ENCODE measurements at places on chromosomes 4 and X.

- no peak for DNase-seq
Measured at GRCh38 chr4:60389633-60390032, 810.5 kb upstream of the ADGRL3 start.

DNA sequence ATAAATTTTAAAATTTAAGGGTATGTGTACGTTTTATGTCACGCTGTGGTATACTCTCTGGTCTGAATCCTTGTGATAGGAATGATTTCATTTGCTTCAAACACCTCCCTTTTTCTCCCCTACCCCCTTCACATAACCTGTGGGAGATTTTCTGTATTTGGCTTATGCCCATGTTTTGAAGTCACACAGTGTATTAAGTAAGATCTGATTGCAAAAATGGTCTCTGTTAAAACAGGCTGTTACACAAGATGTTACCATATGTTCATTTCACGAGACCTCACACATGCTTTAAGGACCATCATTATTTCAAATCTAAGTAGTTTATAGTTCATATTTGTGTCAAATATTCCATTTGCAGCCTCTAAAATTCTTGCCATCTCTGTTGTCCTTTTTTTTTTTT lies 63.5 kb downstream of the TMEM131L start:
- DNase-seq, result no peak

- peak; percentile 88 for DNase-seq
Measured at GRCh38 chrX:72306851-72307645, 1.3 kb upstream of the CITED1 start.

GRCh38 chrX:40581336-40581920 lies 658 bp downstream of the ATP6AP2 start:
- peak; percentile 15 for DNase-seq

- no peak for DNase-seq
Measured at GRCh38 chr4:40848251-40848650, 98.5 kb downstream of the NSUN7 start.

DNA sequence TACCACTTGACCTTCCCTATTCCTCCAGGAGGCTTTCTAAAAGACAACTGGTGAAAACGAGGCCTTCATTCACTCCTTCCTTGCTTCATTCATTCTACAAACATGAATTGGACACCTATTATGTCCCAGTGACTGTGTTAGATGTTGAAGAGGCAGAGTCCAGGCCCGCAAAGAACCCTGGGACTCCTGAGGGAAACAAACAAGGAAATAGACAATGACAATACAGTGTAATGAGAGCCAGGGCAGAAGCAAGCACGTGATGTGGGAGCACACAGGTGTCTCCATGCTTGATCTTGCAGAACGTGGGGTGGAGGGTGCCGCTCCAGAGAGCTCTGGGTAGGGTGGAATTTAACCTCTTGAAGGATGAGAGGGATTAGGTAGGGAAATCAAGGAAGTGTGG lies 137.6 kb upstream of the KLF3 start:
- DNase-seq, result no peak

GRCh38 chr4:106809076-106809475 lies 227.0 kb downstream of the DKK2 start:
- DNase-seq, result peak; percentile 26

DNA sequence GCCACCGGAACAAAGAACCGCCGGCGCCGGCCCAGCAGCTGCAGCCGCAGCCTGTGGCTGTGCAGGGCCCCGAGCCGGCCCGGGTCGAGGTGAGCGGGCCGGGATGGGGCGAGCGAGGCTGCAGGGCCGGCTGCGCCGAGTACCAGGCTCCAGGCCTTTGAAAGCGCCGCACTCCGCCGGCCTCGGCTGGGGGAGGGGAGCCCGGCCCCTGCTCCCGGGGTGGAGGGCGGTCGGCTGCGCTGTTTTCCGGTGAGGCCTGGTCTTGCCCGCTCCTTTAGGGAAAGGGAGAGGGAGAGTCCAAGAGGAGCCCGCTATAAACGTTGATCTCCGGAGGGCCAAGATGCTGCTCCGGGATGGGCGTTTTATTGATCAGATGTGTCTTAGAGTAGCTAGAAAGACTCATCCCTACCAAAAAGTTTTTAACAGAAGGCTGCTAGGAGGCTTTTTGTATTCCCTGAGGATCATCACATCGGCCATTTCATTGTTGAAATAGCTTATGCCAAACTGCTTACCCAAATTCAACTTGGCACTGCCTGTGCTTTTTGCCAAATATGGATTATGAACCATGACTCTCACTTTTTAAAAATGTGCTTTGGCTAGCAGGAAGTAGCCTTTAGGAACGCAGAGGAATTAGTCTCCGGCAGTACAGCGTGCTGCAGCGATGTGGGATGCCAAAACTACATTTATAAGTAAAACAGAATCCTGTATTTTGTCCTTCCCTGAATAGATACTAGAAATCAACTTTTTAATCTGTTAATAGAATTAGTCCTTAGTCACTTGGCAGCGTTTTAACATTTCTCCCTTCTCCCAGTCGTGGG lies 760 bp downstream of the TMEM165 start:
- peak; percentile 50 for DNase-seq

- peak; percentile 61 for DNase-seq
Measured at GRCh38 chrX:136608295-136608933, 39.5 kb upstream of the CD40LG start.

DNA sequence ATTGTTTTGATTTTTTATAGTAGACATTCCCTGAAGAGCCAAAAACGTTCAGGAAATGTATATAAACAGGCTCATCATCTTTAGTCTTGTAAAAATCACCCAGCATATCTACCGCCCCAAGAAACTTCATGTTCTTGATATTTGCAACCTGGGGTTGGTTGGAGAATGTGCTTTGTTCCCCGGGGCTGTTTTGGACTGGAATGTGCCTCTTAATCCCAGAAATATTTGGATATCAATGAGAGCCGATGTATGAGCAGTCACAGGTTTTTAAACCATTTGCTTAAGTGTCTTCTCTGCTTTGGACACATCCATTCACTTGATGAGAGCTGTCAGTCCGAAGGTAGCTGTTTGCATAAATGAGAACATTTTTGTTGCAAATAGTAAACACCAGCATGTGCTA lies 449.7 kb downstream of the PCDH7 start:
- DNase-seq, result no peak

DNA sequence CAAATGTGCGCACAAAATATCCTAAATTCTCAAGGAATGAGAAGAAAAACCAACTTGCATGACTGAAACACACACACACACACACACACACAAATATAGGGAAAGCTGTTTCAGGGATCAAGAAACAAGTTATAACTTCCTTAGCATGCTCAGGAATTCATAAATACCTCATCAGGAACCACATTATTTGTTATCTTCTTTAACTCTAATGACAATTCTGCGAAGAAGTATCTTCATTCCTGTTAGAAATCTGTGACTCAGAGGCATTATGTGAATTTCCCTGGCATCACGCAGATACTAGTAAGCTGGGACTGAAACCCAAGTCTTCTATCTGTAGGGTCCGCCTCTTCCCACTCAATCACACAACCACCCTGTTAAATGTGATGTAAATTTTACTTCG lies 30.3 kb downstream of the TMPRSS11A start:
- DNase-seq, result no peak

DNA sequence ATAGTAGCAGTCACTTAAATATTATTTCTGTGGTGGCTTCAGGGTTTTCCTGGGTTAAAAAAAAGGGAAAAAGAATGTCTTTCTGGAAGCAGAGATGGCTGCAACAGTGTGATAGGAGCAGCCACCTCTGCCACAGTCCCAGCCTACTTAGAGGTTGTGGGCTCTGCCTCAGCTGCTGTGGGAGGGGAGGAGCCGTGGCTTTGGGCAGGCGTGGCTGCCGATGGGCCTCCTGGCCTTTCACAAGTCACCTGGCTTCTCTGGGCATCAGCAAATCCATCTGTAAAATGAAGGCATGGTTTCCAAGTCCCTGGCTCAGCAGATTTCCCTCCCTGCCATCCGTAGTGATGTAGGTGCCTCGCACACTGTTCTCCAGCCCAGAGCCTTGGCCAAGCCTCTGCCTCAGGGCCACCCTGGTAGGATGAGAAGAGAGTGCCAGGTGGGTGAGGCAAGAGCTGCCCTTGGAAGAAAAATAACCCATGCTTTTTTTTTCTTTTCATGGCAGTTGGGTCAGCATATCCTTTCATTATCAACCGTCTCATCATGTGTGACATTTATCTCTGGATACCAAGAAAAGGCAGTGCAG lies 66.1 kb downstream of the PTTG2 start:
- DNase-seq, result no peak

GRCh38 chr4:5338531-5338930 lies 287.3 kb downstream of the STK32B start:
- no peak for DNase-seq

DNA sequence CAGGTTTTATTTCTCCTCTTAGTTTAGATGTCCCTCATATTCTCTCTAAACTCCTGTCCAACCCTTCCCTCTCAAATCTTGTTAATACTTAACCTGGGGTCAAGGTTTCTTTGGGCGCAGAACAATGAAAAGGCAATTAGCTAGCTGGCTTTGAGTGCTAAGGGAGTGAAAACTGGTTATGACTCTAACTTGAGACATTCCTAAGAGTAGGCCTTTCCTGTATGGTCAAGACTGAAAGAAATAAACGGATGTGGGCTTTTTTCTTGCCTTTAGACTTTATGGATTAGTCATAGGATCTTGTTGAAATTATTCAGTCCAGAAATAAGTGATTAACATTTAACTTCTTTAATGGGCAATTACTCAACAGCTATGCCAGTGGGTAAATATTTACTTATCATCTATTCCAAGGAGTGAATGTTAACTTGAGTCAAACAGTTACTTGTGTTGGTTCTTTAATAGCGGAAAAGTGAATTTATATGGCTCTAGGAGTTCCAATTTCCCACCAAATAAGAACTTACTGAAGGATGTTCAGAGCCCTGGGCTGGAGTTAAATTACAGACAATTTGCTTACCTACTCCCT lies 141.7 kb upstream of the SCML1 start:
- no peak for DNase-seq

DNA sequence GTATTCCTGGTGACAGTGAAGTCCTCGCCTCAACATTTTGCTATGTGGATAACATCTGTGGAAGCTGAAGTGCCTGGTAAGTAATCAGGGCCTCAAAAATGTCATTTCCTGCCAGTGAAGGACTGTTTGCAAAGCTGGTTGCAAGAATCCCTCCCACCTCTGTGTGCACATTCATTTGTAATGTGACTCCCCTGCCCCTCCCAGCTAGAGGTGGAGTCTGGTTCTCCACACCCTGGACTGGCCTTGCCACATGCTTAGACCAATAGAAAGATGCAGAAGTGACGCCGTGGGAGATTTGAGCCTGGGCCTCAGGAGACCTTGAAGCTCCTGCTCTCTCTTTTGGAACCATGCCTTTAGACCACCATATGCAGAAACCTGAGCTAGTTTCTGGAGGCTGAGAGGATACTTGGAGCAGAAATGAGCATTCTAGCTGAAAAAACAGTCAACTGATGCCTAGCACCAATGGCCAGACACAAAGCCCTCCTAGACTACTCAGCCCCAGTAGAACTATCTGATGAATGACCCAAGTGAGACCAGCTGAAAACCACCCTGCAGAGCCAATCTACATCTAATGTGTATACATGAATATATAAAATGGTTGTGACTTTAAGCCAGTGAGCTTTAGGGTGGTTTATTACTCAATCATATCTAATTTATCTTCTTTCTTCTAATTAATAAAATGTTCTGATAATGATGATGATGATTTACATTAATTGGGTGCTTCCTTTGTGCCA lies 47.8 kb upstream of the CRMP1 start:
- peak; percentile 13 for DNase-seq

- no peak for DNase-seq
Measured at GRCh38 chr4:174041555-174042105, 241.8 kb downstream of the FBXO8 start.

DNA sequence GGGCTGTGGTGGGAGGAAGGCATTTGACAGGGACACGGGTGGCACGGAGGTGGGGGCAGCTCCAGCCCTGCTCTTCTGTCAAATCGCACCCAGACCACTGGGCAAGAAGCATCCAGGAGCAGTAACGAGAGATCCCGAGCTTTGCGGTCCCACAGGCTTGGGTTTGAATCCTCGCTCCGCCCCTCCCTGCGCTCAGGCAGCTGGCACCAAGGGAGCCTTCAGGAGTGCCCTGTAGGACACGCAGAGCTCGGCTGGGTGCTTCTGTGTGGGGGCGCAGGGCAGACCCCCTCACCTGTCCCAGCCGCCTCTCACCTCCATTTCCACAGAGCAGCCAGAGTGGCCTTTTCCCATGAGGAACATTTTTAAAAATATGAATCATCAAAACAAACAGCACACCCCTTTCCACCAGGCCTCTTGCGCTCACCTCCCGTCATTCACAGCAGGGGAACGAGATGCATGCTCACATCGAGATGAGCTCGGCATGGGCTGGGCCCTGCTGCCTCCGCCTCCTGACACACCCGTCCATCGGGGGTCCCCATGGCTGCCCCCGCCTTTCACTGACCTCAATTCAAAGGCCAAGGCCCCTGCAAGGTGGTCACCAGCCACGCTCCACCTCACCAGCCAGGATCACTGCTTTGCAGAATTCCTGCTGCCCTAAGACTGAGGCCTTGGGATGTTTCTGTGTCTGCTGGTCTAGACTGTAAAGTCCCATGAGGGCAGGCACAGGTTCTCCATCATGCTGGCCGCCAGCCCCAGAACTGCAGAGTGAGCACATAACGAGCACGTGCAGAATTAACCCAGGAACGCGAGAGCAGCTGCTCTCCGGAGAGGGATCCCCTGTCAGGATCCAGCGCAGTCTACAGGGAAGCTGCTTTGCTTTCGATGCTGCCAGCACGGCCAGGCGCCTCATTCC lies 52.7 kb downstream of the ACOX3 start:
- DNase-seq, result no peak

- no peak for DNase-seq
Measured at GRCh38 chr4:186204103-186204559, 12.8 kb downstream of the CYP4V2 start.

DNA sequence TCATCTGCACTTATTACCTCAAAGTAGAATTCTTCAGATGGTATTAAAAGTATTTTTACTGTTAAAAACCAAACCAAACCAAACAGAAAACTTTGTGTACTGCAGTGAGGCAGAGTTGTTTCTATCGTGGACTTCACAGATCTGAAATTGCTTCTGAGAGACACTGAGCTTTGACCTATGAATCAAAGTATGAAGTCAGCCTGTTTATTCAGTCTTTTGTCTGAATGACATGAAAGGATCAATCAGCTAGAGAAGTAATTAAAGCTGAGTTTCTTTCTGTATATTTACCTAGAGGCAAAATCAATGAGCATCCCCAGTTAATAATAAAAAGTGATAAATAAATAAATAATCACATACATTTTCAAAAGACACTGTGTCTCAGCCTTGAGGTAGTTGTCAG lies 2121.0 kb downstream of the PCDH7 start:
- DNase-seq, result no peak

GRCh38 chr4:13920901-13921300 lies 293.4 kb upstream of the BOD1L1 start:
- no peak for DNase-seq

- DNase-seq, result no peak
Measured at GRCh38 chr4:40730091-40730679, 19.6 kb upstream of the NSUN7 start.

- DNase-seq, result no peak
Measured at GRCh38 chr4:151744614-151745013, 16.2 kb downstream of the GATB start.
